ENCODE measurements at places on chromosomes 7 and 10.

- DNase-seq = peak; percentile 19
Observed at GRCh38 chr10:29857843-29858701, 201.3 kb downstream of the JCAD start.

DNA sequence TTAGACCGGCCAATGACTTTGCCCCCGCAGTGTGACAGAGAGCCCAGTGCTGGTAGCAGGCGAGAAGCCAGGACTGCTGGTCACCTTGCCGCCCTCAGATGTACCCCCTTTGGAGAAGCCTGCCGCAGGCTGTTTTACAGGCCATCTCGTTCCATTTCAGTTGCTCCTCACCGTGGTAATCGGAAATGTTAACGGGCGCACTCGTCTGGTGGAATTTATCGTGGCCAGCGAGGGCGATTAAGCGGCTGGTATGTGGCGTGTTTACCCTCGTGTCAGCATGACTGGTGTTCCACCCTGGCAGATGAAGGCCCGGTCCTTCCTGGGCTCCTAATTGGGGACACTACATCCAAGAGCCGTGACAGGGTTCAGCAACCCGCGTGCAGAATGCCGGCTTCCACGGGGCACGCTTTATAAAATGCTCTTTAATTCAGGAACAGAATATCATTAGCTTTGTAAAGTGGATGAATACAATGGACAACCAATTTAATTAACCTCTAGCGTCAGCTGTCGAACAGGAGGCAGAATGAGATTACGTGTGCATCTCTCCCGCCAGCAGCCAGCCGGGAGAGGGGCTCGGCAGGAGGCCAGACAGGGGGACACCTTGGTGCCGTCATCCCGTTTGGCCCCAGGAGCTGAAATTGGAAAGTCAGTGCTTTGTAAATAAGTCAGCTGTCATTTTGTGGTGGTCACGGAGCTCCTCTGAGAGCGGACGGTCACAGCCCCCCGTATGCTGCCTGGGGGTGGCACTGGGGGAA, 108.3 kb downstream of the NKX6-2 start:
- DNase-seq = no peak

DNA sequence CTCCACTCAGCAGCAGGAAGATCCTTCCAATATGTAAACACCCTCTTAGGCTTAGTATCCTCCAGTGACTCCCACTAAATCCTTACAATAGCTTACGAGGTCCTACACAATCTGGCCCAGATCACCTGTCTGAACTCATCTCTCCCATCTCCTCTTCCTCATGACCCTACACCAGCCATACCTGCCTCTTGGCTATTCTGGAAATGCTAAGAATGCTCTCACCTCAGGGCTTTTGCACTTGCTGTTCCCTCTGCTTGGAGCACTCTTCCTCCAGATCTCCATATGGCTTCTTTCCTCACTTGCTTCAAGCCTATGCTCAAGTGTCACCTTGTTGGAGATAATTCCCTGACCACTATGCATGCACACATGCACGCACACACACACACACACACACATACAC, 50.8 kb upstream of the FRMD4A start:
- no peak for DNase-seq

DNA sequence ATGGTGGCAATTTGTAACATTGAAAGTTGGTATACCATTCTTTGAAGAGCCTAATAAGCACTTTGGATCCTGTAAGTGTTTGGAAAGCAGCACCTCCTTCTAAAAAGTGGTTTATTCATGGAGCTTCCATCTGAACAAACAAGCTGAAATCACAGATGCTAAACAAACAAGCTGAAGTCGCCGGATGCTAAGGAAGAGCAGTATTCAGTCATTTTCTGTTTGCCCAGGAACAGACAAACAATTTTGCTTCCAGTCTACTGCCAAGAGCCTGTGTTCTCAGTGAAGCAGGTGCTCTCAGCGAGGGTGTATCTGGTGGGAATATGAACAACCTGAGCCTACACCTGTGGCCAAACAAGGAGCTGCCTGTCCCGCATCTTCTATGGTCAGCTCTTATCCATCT, 6.3 kb downstream of the COL28A1 start:
- no peak for DNase-seq

DNA sequence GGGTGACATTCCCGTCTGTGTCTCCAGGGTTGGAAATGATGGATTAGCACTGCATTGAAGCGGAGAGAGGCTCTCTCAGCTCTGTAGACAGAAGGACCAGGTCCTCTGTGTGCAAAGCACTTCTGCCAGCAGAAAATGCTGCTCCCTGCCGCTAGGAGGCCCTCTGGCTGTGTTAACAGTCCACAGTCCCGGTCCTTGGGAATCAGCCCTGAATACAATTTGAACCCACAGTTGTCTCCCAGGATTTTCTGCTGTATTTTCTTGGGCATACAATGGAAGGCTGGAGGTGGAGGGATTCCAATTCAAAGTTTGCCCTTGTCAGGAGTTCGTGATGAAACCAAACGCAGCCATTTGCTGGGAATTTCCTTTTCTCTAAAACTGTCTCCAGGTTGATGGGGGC, 205.2 kb downstream of the GLRX3 start:
- no peak for DNase-seq

DNA sequence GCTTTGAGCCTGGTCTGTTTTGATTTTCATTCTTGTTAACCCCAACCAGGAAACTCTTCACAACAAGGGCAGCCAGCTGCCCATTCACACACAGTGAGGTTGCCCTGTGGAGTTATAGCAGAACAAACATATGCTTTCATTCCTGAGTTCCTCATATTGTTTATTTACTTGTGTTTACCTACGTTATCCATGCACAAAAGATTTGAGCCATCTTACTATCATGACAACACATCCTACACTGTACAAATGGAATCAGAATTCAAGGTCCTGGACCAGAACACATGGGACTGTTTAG, 21.7 kb upstream of the BMPER start:
- DNase-seq = no peak

- no peak for DNase-seq
Observed at GRCh38 chr10:86500846-86501245, 20.7 kb downstream of the WAPL start.

GRCh38 chr10:63375859-63376258, 89.9 kb downstream of the JMJD1C start:
- no peak for DNase-seq

- no peak for DNase-seq
Observed at GRCh38 chr10:99768556-99768955, 13.9 kb upstream of the ABCC2 start.

- DNase-seq = no peak
Observed at GRCh38 chr10:71075086-71075758, 137.1 kb upstream of the UNC5B start.

DNA sequence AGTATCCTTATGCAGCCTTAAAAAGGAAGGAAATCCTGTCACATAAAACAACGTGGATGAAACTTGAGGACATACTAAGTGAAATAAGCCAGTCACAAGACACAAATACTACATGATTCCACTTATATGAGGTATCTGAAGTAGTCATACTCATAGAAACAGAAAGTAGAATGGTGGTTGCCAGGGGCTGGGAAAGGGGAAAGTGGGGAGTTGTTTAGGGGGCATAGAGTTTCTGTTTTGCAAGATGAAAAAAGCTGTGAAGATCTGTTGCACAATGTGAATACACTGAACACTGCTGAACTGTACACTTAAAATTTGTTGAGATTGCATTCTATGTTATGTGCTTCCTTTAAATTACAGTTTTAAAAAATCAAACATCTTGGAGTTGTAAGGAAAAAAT, 2.9 kb downstream of the NUP205 start:
- DNase-seq = no peak

DNA sequence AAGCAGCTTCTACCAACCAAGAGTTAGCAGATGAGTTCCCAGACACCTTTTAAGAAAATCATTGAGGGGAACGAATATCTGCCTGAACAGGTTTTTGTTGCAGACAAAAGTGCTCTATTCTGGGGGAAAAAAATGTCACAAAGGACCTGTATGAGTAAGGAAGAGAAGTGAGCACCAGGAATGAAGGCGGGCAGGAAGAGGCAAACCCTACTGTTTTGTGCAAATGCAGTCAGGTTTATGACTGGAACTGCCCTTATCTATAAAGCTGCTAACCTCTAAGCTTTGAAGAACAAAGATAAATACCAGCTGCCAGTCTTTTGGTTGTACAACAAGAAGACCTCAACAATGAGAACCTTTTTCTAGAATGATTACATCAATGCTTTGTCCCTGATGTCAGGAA, 292.4 kb upstream of the SP4 start:
- DNase-seq = no peak

GRCh38 chr7:105281966-105282365, 106.8 kb downstream of the SRPK2 start:
- DNase-seq = no peak

DNA sequence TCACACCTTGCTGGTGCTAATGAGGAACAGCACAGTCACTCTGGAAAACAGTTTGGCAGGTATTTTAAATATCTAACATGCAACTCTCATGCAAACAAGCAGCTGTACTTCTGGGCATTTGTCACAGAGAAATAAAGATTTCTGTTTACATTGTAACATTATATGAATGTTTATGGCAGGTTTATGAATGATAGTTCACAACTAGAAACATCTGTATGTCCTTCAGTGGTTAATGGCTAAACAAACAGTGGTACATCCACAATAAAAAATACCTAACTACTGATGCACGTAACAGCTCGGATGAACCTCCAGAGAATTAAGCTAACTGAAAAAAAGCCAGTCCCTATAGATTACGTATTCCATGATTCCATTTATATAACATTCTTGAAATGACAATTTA, 109.6 kb downstream of the GPR37 start:
- DNase-seq = no peak

DNA sequence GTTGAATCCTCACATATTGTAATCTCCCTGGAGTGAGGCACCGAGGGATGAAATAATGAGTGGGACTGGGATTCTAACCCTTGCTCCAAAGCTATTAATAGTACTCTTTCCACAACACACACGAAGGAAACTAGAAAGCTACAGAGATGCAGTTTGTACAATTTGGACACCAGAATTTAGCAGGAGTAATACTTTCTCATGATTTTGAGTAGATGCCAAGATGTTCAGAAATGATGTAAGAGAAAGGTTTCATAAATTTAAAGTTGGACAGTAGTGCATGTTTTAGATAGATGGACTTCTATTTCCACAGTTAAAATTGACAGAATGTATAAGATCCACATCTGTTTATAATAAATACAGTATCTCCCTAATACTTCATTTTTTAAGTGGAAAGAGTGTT, 46.5 kb downstream of the PRR15 start:
- no peak for DNase-seq

DNA sequence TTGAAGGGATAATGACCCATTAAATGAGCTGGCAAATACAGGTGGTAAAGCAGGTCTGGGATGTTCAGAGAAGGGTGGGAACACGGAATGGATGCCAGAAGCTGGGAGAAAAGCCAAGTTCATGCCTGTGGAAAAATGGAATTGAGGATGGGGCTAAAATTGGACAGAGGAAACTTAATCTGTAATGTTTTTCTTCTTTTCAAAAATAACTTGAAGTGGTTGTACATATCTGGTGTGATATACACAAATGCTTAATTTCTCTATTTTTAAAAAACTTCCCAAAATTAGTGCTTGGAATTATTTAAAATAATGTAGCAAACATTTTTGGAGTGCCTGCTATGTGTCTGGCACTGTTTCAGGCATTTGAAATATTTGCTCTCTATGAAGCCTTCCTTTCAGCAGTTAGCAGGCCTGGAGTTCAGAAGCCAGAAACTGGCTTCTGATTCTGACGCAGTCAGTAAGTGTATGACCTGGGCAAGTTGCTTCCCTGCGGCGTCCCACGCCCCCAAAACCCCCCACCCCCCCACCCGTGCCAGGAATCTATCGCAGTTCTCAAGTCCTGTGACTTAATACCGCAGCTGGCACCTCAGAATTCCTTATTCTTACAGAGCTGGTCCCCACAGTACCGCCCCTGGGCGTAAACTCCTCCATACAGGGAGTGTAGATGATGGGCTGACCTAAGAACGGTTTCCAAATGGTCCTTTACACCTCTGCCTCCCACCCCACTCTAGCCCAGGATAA, 828 bp upstream of the MALSU1 start:
- no peak for DNase-seq

GRCh38 chr7:67571026-67571545, 574.5 kb downstream of the TYW1 start:
- DNase-seq = no peak

DNA sequence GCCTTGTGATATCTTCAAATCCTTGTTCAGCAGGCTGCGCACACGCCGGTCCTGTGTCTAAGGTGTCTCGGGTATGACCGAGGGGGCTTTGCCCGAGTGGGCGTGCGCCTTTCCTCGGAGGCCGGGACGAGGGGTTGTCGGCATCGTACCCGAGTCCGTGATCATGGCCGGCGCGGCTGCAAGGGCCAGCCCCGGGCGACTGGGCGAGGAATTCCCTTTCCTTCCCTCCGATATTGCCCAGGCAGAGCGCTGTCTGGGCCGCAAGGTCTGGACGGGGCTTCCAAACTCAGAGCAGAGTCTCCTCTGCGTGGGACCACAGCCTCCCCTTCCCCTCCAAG, 59.7 kb downstream of the ZNF467 start:
- DNase-seq = no peak

GRCh38 chr10:10128387-10128786, 889.3 kb upstream of the CELF2 start:
- DNase-seq = no peak

DNA sequence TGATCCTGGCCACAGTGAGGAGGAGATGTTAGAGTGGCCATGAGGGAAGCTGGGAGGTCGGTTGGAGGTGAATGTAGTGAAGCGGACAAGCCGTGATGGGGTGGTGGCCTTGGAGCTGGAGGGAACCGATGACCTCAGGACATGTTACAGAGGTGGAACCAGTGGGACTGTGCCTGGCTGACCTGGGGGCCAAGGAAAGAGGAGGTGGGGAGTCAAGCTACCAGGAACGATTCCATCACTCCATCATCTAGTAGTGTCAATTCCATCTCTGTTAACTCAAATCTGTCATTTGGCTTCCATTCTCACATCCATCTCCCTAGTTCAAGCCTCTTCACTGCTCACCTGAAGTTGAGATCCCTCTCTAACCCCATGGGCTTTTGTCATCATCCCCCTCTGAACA, 102.4 kb upstream of the LYZL2 start:
- no peak for DNase-seq

DNA sequence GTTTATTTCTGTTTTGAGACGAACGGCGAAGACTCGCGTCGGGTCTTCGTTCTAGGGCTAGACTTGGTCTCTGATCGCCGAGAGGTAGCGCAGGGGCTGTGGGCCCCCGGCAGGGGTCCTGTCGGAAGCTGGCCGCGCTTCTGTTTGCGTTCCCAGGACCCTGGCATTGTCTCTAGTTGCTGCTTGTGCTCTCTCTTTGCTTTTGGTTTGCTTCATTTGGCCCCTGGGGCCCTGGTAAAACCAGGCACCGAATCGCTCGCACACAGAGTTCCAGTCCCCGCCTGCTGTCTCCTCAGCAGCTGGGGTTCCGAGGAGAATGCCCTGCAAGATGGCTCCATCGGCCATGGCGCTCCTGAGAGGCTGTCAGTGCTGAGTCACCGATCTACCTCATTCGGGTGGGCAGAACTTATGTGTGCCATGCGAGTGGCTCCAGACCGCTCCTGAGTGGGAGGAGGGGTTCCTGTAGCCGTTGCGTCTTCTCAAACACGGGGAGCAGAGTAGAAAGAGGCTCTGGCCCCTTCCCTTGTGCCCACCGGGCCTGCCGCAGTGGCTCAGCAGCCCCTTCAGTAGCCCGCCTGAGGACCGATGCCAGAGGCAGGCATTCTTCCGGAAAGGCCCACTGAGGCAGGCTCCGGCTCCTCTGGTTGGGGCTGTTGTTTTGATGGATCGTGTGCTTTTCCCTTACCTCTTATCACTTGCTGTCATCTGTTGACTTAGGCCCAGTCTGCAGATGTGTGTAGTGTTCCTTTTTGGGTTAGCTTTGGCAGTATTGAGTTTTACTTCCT, 826 bp downstream of the CHPF2 start:
- peak; percentile 80 for DNase-seq

All from frontal cortex (tissue), 4 donors.